ENCODE measurements at places on chromosomes 11 and 22. TPM values are rescaled to one million over a fixed set of nuclear protein-coding genes. Genes with fewer than 3 reads are reported as not detected.
A peak's percentile ranks its signal among the peaks of the same experiment; 100 is the strongest.

DNA sequence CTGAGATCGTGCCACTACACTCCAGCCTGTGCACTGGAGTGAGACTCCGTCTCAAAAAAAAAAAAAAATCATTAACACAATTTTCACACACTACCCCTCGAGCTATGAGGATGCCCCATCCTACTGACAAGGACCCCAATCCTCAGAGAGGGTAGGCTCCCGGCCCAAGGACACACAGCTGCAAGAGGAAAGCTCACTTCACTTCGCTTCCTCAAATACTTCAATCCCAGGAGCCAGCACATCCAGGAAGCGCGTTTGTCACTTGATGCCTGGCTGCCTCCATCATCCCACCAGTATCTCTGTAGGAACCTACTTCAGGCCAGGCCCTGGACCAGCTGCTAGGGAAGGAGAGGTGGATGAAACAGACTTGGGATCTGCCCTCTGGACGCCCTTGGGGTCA, 144.0 kb downstream of the CRYBB2 start:
- peaks cover 10% of the 10 kb centered on the region for H3K4me1 ChIP-seq
- no peaks in the 10 kb centered on the region for H3K27me3 ChIP-seq
- H3K36me3 ChIP-seq = peaks cover 13% of the 10 kb centered on the region
- no peak overlapping the region for H3K4me3 ChIP-seq
- no peak for DNase-seq

DNA sequence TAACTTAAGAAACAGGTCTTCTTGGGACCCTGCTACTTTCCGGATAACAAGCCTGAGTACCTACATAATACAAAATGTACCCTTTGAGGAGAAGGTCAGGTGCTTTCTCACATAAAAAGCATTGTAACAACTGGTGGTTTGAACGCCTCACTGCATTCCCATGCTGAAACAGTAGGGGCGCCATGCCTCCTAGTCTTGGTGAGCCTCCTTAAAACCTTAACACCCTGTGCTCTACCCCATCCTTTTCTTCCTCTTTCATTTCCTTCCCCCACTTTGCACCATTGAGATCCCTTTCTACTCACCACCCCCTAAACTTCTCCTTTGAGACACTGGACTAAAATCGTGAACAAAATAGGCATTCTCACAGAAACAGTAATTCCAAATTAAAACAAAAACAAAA, 729.3 kb downstream of the NTM start:
- no peak overlapping the region for H3K4me3 ChIP-seq
- H3K27ac ChIP-seq = no peak overlapping the region
- H3K27me3 ChIP-seq = no peaks in the 10 kb centered on the region
- DNase-seq = no peak

- no peak overlapping the region for H3K4me3 ChIP-seq
- peaks cover 37% of the 10 kb centered on the region for H3K27me3 ChIP-seq
- no peak for DNase-seq
- no peak overlapping the region for H3K27ac ChIP-seq
Observed at GRCh38 chr22:27300536-27301285, 500.8 kb downstream of the MN1 start.

GRCh38 chr22:23749841-23750301, 1.0 kb downstream of the ZNF70 start:
- H3K4me3 ChIP-seq = peak overlapping the region; percentile 85
- H3K4me1 ChIP-seq = peaks cover 4% of the 10 kb centered on the region
- no peak overlapping the region for H3K27ac ChIP-seq
- peaks cover 3% of the 10 kb centered on the region for H3K36me3 ChIP-seq
- no peak for DNase-seq

DNA sequence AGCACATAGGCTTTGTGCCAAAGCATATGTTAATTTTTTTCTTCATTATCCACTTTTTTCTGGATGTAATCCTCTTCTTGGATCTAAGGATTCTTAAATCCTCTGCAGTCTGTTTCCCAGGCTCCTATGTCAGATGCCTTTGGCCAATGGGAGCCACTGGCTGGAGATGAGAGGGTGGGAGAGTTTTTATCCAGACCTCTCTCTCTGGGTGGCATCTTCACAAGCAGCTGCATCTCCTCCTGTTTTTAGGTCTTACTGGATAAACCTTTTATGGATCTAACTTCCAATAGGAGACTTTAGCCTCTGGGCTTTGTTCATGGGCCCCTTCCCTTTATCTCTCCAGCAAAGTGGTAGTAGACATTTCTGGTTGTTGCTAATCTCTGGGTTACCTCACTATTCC, 22.4 kb upstream of the MPPED2 start:
- H3K4me3 ChIP-seq = no peak overlapping the region
- no peaks in the 10 kb centered on the region for H3K36me3 ChIP-seq
- DNase-seq = no peak
- H3K27ac ChIP-seq = no peak overlapping the region
- H3K4me1 ChIP-seq = no peaks in the 10 kb centered on the region

- no peak overlapping the region for H3K4me3 ChIP-seq
- H3K27ac ChIP-seq = no peak overlapping the region
- no peak for DNase-seq
- H3K4me1 ChIP-seq = peaks cover 10% of the 10 kb centered on the region
- H3K27me3 ChIP-seq = no peaks in the 10 kb centered on the region
Observed at GRCh38 chr22:17955590-17956379, 68.6 kb downstream of the MICAL3 start.

DNA sequence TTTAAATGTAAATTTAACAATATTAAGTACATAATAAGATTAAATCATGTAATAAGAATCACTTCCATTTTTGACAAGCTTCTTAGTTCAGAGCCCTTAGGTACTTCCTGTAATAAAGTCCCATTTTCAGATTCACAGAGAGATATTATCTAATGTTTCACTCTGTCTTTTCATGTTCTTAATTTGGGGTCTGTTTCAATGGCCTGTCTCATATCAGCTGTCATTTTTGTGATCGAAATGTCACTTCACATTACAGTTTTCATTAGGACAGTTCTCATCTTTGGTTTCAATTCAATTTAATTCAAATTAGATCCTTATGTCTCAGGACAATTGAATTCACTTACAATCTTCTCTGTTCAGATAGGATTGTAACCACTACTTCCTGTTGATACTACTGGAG, 22.6 kb upstream of the OLFML1 start:
- DNase-seq = no peak
- H3K4me3 ChIP-seq = no peak overlapping the region
- no peaks in the 10 kb centered on the region for H3K36me3 ChIP-seq
- no peaks in the 10 kb centered on the region for H3K4me1 ChIP-seq
- no peak overlapping the region for H3K27ac ChIP-seq

DNA sequence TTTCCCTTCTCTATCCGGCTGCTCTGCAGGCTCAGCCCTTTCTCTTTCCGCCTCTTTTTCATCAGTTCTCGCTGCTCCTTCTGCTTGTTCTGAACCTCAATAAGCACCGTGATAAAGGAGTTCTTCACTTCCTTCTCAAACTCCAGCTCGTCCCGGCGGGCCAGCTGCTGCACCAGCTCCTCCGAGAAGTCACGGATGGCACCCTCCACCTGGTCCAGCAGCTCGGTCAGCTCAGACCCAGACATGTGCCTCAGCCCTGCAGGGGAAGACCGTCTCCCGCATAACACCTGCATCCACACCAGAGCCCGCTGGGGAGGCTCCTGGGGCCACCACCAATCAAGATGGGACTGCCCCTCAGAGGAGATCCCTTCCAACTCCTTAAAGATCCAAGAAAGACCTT, 40.2 kb downstream of the FEZ1 start:
- H3K4me1 ChIP-seq = peaks cover 12% of the 10 kb centered on the region
- DNase-seq = no peak
- no peak overlapping the region for H3K4me3 ChIP-seq
- H3K36me3 ChIP-seq = peaks cover 4% of the 10 kb centered on the region
- no peaks in the 10 kb centered on the region for H3K27me3 ChIP-seq

DNA sequence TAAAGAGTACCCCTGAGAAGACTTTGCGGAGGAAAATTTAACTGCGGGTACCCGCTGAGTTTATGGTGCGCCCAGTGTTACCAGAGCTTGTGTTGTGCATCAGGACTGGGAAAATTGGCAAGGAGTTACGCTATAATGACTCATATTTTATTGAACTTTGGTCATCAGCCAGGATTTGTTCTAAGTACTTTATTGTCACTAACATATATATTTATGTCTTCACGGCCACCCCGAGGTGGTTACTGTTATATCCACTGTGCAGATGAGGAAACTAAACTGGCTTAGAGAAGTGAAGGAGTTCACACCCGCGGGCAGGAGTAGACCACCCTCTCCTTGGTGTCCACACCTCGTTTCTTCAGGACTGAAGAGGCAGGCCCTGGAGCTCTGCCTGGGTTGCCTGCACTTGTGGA, 667 bp downstream of the ACCS start:
- no peaks in the 10 kb centered on the region for H3K36me3 ChIP-seq
- H3K4me3 ChIP-seq = peak overlapping the region; percentile 57
- H3K4me1 ChIP-seq = peaks cover 3% of the 10 kb centered on the region
- DNase-seq = peak; percentile 69
- peak overlapping the region; percentile 42 for H3K27ac ChIP-seq

MS4A3 gene
- total RNA-seq = not detected
